ENCODE measurements at places on chromosomes 12 and 14. TPM values are rescaled to one million over a fixed set of nuclear protein-coding genes. Genes with fewer than 3 reads are reported as not detected.

NOS1 gene
- 15.4 TPM for total RNA-seq

GRCh38 chr12:105492591-105493545 lies 162.4 kb downstream of the C12orf75 start:
- no peak for DNase-seq

DNA sequence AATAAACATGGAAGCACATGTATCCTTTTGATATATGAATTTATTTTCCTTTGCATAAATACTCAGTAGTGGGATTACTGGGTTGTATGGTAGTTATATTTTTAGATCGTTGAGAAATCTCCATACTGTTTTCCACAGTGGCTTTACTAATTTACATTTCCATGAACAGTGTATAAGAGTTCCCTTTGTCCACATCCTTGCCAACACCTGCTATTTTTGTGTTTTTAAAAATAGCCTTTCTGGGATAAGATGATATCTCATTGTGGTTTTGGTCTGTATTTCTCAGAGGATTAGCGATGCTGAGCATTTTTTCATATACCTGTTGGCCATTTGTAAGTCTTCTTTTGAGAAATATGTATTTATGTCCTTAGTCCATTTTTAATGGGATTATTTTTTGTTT lies 329.2 kb upstream of the KITLG start:
- DNase-seq: no peak

DNA sequence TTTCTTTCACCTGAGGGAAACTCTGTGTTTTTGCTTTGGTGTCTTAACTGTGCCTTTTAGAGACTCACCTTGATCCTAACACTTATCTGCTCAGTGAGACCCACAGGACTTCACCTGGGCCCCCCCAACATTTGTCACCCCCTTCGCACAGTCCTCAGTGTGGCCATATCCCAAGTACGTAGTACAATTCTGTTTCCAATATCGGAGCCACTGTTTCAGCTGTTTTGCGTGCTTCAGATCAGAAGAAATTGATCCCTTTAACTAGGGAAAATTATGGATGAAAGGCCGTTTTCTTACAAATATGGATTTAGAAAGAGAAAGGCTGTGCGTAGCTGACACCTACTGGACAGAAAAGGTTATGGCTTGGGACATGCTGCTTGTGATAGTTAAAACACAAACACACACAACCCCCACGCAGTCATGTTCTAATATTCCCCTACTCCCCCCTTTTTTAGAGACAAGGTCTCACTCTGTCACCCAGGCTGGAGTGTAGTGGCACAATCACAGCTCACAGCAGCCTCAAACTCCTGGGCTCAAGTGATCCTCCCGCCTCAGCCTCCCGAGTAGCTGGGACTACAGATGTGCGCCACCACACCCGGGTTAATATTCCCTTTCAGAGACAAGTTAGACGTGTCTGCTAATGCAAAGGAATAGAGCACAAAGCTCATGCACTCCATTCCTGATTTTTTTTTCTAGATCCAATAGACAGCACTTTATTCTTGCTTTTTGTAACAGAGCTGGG lies 3.6 kb upstream of the SLC7A8 start:
- DNase-seq: no peak

DNA sequence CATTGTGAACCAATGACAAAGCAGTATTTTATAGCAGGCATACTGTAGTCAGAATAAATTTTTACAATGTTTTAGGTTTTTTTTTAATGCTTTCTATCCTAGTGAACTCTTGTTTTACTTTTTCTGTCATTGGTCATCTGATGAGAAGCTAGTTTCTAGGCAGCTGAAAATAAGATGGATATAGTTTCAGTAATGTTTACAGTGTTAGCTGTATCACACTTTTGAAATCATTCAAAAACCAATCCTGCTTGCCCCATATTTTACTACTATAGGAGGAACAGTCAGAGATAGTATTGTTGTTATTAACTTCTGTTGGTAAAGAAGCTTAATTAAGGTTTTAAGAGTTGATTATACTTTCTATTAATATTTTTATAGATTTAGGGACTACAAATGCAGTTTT lies 24.5 kb downstream of the USP15 start:
- DNase-seq: no peak

DNA sequence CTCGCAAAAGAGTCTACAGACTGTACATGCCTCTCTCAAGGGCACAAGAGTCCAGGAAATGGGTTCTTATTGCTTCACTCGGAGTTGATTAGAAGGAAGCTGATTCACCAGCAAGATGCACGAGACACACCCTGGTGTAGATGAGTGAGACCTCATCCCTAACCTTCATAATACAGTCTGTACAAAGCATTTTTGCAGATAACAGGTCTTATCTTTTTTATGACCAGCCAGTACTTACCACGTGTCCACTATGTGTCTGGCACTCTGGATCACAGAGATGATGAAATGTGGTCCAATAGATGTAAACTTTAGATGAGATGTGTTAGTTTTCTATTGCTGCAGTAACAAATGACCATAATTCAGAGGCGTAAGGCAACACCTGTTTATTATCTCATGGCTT lies 53.4 kb upstream of the PWP1 start:
- DNase-seq: no peak

- no peak for DNase-seq
These were observed 79.8 kb downstream of the MYRFL start for GRCh38 chr12:69904777-69905176.

- no peak for DNase-seq
These were observed 64.2 kb upstream of the TMCC3 start for GRCh38 chr12:94714378-94715114.

TXNDC16 gene
- 8.1 TPM for total RNA-seq

GRCh38 chr12:39571351-39571750 lies 48.3 kb downstream of the ABCD2 start:
- no peak for DNase-seq

STXBP6 gene
- 51.8 TPM for total RNA-seq

Measured in suprapubic skin (tissue), 4 donors.